ENCODE measurements at places on chromosomes 16 and 17. TPM values are rescaled to one million over a fixed set of nuclear protein-coding genes. Genes with fewer than 3 reads are reported as not detected.

DNA sequence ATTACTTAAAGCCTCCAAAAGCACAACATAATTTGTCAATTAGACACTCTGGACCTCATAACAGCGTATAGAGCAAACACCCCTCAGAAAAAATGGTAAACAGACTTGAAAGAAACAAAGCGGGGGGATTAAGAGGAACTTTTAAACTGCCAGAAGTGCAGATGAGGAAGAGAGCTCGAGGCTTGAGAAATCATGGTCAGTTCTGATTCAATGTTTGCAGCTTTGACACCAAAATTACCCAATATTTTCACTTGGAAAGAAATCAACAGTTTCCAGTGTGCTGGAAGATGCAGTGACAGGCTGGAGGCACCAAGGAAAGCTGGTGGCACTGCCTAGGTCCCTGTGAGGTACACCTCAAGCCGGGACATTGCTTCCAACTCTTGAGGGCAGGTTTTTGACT is 180.9 kb upstream of the TOX3 start:
- DNase-seq, result no peak

- no peak for DNase-seq
Observed at GRCh38 chr16:57388359-57389086, 16.0 kb upstream of the CCL17 start.

- DNase-seq, result no peak
Observed at GRCh38 chr17:64692187-64692586, 30.1 kb upstream of the SMURF2 start.

DNA sequence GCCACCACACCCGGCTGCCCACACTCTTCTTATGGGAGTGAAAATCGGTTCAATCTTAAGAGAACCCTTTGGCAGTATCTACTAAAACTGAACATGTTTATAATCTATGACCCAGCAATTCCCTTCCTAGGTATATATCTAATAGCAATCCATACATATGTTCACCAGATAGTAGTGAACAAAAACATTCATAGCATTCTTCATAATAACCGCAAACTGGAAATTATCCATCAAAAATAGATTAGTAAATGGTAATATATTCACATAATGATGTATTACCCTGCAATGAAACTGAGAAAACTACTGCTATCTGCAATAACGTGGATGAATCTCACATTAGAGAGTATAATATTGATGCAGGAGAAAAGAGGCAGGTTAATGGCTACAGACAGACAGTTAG is 23.1 kb downstream of the COPRS start:
- no peak for DNase-seq

DNA sequence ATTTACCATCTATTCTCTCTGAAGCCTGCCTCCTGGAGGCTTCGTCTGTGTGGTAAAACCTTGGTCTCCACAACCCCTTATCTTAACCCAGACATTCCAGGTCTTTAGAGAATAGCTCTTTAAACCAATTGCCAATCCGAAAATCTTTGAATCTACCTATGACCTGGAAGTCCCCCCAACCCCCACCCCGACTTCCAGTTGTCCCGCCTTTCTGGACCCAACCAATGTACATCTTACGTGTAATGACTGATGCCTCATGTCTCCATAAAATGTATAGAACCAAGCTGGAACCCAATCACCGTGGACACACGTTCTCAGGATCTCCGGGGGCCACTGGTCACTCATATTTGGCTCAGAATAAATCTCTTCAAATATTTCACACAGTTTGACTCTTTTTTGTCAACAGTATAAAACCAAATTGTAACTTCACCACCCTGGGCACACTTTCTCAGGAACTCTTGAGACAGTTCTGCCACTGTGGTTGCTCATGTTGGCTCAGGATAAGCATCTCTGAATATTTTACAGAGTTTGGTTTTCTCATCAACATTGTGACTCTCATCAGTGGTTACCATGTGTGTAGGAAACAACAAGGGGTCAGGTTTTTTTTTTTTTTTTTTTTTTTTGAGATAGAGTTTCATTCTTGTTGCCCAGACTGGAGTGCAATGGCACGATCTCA is 18.1 kb upstream of the DNAH17 start:
- DNase-seq, result no peak

NPW gene
- not detected for total RNA-seq

CES5A gene
- not detected for total RNA-seq

KRTAP1-1 gene
- not detected for total RNA-seq

Measured in cardiac septum (tissue), 1 donor.